Smooth muscle cell of trachea (primary cell): ENCODE measurements at places on chromosomes 7 and 10. TPM values are rescaled to one million over a fixed set of nuclear protein-coding genes. Genes with fewer than 3 reads are reported as not detected.

The CRYGN gene
- total RNA-seq: 0.58 and 0.83 TPM in 2 replicates

The RADIL gene
- 1.2 and 1.3 TPM in 2 replicates for total RNA-seq

The INMT gene
- total RNA-seq: 20.1 and 20.8 TPM in 2 replicates

The HOGA1 gene
- total RNA-seq: 1.3 and 3.3 TPM in 2 replicates

The SFRP4 gene
- 1.7 and 8.1 TPM in 2 replicates for total RNA-seq

The ZNF107 gene
- 1.3 and 2.8 TPM in 2 replicates for total RNA-seq

The TSPAN15 gene
- total RNA-seq: 0.44 TPM in 1 of 2 replicates, not detected in the other

The TMEM106B gene
- total RNA-seq: 61.8 and 67.5 TPM in 2 replicates

The NUDT5 gene
- 62.2 and 86.5 TPM in 2 replicates for total RNA-seq

The RET gene
- total RNA-seq: 1.6 and 1.8 TPM in 2 replicates

The AP5Z1 gene
- 35.8 and 52.1 TPM in 2 replicates for total RNA-seq

The ENO4 gene
- total RNA-seq: 0.29 and 0.50 TPM in 2 replicates

The ASAH2 gene
- 0.17 and 0.29 TPM in 2 replicates for total RNA-seq

The HOXA2 gene
- 1.3 and 2.6 TPM in 2 replicates for total RNA-seq

The TAS2R39 gene
- not detected in 2 replicates for total RNA-seq

The EN2 gene
- total RNA-seq: not detected in 2 replicates

The STAG3 gene
- total RNA-seq: 0.66 and 1.6 TPM in 2 replicates

The SOSTDC1 gene
- 0.15 TPM in 1 of 2 replicates, not detected in the other for total RNA-seq

The PIP gene
- not detected in 2 replicates for total RNA-seq

The RAPGEF5 gene
- 1.3 and 1.6 TPM in 2 replicates for total RNA-seq

The NME8 gene
- not detected in 2 replicates for total RNA-seq

The TFR2 gene
- 0.33 TPM in 1 of 2 replicates, not detected in the other for total RNA-seq

The HSPA14 gene
- 9.8 and 23.9 TPM in 2 replicates for total RNA-seq

The SPDYE8 gene
- 0.17 TPM in 1 of 2 replicates, not detected in the other for total RNA-seq

The GIMAP4 gene
- total RNA-seq: 2.0 TPM in 1 of 2 replicates, not detected in the other

The SLC18A2 gene
- under 0.01 TPM in 2 replicates for total RNA-seq

The ADCY1 gene
- 4.8 and 29.4 TPM in 2 replicates for total RNA-seq

The ANKIB1 gene
- total RNA-seq: 58.6 and 65.2 TPM in 2 replicates

The ATG9B gene
- under 0.01 and 0.15 TPM in 2 replicates for total RNA-seq

The MUC3A gene
- total RNA-seq: not detected in 2 replicates

The CLDN3 gene
- 0.33 TPM in 1 of 2 replicates, not detected in the other for total RNA-seq

The CD36 gene
- 2.5 and 10.1 TPM in 2 replicates for total RNA-seq

The POLL gene
- 14.5 and 19.0 TPM in 2 replicates for total RNA-seq

The CPA2 gene
- not detected in 2 replicates for total RNA-seq

The MET gene
- 12.6 and 17.5 TPM in 2 replicates for total RNA-seq

The GRB10 gene
- 31.9 and 45.5 TPM in 2 replicates for total RNA-seq

The C7orf57 gene
- total RNA-seq: not detected in 2 replicates

The HOXA5 gene
- total RNA-seq: 10.8 and 16.7 TPM in 2 replicates

The PRPS1L1 gene
- total RNA-seq: 0.15 TPM in 1 of 2 replicates, not detected in the other

The PSMG3 gene
- 11.7 and 22.1 TPM in 2 replicates for total RNA-seq

The SYCE1 gene
- 0.33 TPM in 1 of 2 replicates, not detected in the other for total RNA-seq

The ADIRF gene
- total RNA-seq: 159 and 195 TPM in 2 replicates

The ADARB2 gene
- not detected in 2 replicates for total RNA-seq
